Left colon (tissue), 2 donors: ENCODE measurements at places on chromosomes 2 and 18. TPM values are rescaled to one million over a fixed set of nuclear protein-coding genes. Genes with fewer than 3 reads are reported as not detected.

DNA sequence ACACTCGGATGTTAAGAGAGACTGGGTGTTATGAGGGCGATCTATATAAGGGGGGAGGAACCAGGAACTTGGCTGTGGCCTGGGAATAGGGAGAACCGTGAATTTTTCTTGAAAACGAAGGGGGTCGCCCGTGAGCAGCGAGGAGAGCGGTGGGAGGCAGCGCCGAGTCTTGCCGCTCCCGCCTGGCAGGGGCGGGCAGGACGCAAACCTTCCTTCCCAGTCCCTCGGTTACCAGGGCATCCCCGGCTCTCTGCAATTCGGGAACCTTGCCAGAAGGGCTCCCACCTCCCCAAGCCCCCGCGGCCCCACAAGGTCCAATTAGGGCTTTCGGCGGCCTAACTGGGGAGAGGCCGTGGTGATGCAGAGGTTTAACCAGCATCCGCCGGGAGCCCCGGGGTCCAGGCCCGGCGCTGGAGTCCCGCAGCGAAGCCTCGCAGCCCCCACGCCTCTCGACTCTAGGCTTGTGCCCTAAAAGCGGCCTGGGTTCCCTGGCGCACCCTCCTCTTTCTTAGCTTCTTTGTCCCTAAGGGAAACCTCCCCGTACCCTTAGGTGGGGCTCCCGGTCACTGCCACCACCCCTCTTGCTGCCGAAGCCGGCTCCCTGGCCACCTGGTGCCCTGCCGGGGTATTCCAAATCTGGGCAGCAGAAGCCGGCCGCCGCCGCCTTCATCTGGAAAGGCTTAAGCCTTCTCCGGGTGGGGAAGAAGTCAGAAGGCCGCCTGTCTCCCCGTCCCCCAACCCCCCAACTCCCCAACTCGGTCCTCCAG, 680 bp upstream of the FHOD3 start:
- DNase-seq: peak; percentile 31

GRCh38 chr2:54680397-54681041, 42.9 kb upstream of the EML6 start:
- no peak for DNase-seq

Gene IL37
- total RNA-seq: 1.5 TPM

- peak; percentile 3 for DNase-seq
Observed at GRCh38 chr18:74503137-74503536, 7.0 kb downstream of the CNDP2 start.

Gene BCL11A
- total RNA-seq: 28.9 TPM

GRCh38 chr2:2175381-2176090, 155.5 kb downstream of the MYT1L start:
- DNase-seq: no peak

GRCh38 chr18:22983175-22983574, 50.0 kb downstream of the RBBP8 start:
- DNase-seq: no peak

Gene RPRM
- total RNA-seq: 0.98 TPM

Gene POU3F3
- total RNA-seq: 0.15 TPM
